ENCODE measurements at places on chromosomes 7 and 10.

DNA sequence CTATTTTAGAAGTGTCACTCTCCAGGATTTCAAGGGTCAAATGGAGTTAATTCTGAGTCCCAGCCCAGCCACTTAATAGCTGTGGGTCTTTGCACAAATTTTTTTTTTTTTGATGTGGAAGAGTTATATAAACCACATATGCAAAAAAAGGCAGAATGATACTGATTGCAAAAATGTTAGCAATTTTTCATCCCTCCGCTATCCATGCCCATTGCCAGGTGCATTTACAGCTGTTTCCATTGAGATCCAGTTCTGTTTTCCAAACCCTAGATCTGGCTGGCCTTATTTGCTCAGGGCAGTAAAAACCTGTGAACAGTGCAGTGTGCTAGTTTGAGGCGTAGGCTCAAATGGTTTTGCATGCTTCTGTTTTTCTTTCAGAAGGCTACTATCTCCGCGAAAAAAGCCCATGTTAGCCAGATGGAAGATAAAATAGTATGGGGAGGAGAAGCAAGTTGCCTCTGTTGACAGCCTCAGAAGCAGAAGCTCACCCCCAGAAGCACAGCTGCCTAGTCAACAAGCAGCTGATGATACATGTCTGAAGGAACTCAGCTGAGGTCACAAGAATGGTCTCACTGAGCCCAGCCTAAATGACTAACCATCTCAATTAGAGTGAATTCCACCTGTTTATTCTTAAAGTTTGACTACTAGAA, 997 bp upstream of the ZNF138 start:
- no peak for DNase-seq

- DNase-seq = no peak
These were observed 131.1 kb downstream of the LRRC4 start for GRCh38 chr7:127900141-127900540.

DNA sequence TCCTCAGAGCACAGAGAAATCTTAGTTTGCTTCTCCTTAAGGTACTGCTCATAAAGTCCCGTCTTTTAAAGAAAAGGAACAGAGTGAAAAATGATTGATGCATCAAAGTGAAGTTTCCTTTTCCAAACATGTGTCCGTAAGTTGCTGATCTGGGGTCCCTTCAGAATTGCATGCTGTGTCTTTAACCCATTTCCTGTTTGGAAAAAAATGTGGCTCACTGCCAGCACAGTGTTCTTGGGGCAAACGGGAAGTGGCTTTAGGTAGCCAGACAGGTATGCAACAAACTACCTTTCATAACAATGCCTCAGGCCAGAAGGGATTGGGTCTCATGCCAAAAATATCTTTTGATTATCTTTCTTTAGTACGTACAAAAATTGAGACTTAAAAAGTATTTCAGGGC, 50.9 kb downstream of the TFAM start:
- DNase-seq = no peak

- no peak for DNase-seq
These were observed 9.1 kb upstream of the AEBP1 start for GRCh38 chr7:44094883-44095592.

- DNase-seq = peak; percentile 56
These were observed 1.8 kb downstream of the SMURF1 start for GRCh38 chr7:99141841-99142726.

GRCh38 chr7:105219771-105220160, 169.0 kb downstream of the SRPK2 start:
- DNase-seq = no peak

DNA sequence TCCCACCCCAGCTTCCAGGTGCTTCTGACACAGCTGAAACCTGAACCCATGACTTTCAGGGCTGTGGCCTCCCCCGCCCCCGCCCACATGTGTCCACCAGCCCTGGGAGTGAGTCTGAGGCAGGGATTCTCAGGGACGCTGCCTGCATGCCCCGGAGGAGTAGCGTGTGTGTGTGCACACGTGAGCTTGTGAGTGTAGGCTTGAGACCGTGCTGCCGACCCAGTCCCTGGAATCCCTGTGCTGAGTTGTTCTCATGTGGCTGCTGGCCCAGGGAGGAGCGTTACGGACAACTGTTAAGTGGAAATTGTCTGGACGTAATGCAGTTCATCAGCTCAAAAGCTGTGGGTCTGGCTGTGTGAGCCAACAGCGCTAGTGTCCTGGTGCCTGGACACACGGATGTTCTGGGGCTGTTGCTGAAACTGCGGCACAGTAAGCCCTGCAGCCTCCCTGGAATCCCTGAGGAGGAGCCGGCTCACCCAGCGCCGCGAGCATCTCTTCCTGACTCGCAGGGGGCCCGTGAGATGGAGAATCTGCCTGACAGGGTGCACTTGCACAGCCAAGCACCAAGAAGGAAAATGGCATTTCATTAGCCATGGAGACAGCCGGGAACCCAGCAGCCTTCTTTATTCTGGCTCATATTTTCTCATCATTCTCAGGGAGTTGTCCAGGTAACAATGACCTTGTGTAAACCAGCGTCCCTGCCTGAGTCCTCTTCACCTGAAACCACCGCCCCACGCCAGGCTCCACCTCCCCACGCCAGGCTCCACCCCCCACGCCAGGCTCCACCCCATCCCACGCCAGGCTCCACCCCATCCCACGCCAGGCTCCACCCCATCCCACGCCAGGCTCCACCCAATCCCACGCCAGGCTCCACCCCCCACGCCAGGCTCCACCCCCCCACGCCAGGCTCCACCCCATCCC, 603.9 kb downstream of the PTPRN2 start:
- DNase-seq = no peak

GRCh38 chr7:154767142-154767541, 235.8 kb downstream of the PAXIP1 start:
- no peak for DNase-seq

DNA sequence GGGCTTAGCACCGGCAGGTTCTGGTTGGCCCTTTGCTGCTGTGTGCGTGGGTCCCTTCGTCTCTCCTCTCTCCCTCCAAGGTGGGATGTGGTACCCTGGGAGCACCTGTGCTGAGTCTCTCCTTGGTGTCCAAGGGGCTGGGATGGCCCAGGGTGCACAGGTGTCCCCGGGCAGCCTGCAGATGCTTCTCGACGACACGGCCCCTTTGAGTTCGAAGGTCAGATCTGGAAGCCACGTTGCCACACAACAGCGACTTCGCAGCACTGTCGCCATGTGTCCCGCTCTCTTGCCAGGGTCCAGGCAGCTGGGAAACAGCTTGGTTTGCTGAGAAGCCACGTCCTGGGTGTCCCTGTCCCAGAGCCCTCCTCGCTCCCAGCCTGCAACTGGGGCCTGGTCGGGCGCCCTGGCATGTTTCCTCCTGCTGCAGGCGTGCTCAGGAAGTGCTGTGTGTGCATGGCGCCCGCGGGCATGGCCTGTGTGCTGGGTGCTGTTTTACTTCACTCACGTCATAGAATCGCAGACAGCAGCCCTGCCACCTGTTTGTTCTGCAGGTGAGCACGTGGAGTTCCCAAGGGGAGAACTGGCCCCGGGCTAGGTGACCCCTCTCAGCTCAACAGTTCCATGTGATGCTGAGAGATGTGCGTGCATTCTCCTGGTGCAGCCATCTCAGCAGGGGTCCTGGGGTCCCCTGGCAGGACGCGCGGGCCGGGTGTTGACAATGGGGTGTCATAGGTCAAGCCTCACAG, 70.9 kb downstream of the DNAJB6 start:
- no peak for DNase-seq

DNA sequence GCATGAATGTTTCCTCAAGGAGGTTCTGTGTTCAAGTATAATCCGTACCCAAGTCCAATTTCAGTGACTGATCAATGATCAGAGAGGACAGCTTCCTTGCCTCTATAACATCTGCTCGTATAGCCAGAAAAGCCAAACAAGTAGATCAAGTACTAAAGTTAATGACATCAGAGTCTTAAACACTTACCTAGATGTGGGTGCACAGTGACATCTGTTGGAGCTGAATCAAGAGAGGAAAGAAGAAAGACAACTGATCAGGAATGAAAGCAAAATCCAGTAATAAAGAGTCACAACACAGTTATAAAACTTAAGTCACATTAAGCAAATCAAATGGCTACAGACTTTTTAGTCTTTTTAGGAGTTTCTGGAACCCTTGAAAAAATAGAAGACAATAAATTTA, 236.5 kb downstream of the RELN start:
- DNase-seq = no peak

DNA sequence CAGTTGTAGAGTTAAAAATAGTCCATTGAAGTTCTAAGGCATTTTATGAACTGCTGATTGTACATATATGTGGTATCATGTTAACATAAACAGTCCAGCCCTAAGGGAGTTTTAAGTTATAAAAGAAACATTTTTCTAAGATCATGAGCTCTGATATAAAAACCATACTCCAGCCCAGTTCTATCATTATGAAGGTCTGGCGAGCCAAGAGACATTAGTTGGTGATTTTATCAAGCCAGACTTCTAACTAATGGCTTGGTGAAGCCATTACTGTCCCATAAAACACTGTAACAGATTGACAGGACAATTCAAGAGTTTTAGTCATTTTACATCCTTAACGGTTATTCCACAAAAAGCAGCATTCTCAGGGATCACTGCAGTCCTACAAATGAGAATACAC, 221.6 kb downstream of the RNLS start:
- no peak for DNase-seq

DNA sequence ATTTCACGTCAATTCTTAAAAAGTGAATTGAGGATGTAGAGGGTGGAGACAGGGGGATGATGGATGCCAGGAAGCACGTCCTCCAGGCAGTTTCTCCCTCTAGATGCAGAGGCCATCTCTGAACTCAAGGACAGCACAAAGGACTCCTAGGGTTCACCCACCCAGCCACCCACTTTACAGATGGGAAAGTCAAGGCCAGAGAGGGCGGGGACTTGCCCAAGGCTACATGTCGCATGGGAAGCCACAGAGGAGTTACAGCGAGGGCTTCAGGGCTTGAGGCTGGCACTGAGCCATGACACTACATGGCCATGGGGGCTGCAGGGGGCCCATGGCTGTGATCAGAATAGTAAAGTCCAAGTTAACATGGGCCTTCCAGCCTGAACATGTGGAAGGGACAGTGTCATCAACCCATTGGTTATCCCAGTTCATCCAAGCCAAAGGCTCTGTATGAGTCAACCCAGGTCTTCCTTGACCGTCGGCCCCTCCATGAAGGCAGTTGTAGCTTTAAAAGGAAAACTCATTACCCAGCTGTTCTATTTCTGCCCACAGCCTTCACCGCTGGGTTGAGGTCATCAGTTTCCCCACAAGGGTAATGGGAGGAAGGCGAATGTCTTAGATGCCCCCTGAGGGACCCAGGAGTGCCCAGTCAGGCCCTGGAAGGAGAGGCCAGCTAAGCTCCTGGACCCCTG, 24.3 kb upstream of the KPNA7 start:
- DNase-seq = no peak

DNA sequence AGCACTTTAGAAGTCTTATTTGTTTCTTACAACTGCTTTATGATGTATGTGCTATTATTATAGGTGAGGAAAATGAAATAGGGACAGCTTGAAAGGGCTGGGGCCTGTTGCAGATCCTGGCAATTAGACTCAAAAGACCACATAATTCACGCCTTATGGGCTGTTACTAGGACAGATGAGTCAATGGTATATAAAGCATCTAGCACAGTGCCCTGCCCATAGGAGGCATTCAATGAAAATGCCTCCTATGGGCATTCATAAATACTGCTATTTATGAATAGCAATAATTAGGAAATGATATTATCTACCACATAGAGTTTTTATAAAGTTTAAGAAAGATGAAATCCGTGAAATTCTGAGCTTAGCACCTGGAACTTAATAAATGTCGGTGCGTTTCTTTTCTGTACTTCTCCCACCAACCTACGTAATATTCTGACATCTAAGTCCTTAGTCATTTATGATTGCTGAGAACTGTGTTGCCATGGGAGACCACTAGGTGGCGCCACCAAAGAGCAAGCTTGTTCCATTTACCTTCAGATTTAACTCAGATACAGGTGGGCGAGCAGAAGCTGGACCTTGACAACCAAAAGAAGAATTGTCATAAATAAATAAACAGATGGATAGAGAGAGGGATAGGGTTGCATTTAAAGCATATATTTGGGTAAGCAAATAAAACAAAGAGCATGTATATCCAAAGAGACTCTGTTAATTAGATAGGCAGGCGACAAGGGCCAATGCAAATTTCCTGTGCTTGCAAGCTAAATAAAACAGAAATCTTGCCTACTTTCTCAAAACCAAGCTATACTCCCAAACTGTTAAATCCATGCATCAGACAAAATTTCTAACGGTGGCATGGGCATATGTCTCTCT, 699.9 kb downstream of the INHBA start:
- DNase-seq = no peak

DNA sequence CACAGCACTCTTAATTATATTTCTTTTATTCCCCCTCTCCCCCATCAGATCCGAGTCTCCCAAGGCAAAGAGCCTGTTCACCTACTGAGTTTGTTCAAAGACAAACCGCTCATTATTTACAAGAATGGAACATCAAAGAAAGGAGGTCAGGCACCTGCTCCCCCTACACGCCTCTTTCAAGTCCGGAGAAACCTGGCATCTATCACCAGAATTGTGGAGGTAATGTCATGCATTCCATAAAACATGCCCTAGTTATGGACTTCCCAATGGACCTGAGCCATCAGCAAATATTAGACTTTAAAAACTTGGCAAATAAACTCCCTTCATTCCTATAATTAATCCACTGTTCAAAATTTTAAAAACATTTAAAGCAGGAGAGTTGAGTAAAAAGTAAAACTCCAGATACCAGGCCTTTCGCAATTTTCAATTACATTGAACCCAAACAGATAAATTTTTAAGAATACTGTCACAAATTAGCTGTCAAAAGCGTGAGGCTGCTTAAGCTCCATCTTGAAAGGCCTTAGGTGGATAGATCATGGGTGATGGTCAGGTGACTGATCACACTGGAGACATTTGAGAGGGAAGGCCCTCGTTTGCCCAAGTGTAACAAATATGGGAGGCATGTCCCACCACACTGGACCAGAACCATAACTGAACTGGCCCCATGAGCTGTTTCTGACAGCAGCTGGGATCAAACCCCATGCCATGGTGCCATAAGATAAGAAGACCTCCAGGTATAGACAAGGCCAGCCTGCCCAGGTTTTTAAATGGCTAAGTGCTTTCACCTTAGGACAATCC, 46.9 kb upstream of the ARL4A start:
- no peak for DNase-seq

DNA sequence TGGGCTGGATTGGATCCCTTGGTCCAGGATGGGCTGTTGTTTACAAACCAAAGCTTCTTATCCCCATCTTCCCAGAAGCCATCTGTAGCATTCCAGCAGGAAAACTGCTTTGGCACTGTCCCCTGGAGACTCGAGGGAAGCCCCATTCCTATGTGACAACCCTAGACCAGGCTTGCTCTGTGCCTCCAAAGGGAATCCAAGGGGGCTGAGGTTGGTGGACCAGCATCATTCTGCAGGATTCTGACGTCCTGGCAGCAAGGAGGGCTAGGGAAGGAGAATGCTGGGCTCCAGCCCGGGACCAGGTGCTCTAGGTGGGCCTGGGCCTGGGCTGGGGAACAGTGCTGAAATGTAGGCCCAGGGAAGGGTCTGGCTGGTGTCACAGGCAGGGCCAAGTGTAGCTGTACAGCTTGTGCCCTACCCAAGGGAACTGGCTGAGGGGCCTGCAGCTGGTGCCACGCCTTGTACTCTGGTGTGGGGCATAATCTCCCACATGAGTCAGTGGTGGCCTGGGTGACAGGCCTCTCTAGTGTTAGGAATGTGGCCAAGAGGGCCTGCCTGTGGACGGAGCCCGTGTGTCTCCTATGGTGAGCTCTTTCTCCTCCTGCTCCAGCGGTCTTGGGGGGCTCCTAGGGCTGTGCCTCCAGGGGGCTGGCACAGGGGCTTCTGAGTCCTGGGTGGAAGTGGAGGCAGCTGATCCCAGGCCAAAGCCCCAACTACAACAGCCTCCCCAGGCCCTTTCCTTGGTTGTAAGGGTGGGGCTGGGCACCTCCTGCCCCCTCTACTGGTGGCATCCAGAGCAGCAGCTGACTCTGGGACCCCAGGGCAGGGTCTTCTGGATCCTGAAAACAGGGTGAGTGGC, 25.2 kb downstream of the TRIM8 start:
- DNase-seq = no peak

Measured in T-helper 2 cell (primary cell).